ENCODE measurements at places on chromosomes 13 and 19.

- DNase-seq: no peak
Measured at GRCh38 chr13:103192511-103193135, 126.4 kb upstream of the SLC10A2 start.

GRCh38 chr19:9883231-9883758 is 48.2 kb downstream of the PIN1 start:
- no peak for DNase-seq

GRCh38 chr19:29796173-29796573 is 15.6 kb upstream of the CCNE1 start:
- DNase-seq: no peak

GRCh38 chr13:97544031-97544765 is 110.2 kb downstream of the RAP2A start:
- no peak for DNase-seq

DNA sequence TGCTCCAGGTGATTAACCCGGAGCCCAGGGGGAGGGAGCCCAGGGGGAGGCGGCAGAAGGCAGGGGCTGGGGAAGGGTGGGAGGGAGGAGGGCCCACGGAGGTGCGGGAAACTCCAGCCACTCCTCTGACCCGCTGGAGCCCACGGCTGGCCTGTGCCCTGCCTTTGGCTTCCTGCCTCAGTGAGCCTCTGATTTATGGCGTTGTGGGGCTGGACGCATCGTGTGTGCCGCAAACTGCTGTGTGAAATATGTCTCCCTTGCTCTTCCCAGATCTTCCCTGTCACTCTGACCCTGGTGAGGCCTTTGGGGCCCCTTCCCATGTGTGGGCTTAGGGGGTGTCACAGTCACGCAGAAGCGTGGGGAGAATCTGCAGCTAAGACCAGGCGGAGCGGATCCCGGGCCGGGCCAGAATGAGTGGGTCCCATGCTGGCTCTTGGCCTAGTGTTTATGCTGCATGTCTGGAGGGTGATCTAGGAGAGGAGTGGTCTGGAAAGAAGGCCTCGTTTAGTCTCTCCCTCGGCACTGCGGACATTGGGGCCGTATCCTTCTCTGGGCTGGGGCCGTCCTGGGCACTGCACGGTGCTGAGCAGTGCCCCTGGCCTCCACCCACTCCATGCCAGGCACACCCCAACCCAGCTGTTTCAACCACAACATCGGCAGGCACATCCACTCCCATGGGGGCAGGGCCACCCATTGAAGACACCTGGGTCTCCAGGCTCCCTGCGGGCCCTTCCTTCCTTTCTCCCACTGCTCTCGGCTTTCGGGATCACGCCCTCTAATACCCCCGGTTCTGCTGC is 123.0 kb downstream of the KDM4B start:
- DNase-seq: no peak

DNA sequence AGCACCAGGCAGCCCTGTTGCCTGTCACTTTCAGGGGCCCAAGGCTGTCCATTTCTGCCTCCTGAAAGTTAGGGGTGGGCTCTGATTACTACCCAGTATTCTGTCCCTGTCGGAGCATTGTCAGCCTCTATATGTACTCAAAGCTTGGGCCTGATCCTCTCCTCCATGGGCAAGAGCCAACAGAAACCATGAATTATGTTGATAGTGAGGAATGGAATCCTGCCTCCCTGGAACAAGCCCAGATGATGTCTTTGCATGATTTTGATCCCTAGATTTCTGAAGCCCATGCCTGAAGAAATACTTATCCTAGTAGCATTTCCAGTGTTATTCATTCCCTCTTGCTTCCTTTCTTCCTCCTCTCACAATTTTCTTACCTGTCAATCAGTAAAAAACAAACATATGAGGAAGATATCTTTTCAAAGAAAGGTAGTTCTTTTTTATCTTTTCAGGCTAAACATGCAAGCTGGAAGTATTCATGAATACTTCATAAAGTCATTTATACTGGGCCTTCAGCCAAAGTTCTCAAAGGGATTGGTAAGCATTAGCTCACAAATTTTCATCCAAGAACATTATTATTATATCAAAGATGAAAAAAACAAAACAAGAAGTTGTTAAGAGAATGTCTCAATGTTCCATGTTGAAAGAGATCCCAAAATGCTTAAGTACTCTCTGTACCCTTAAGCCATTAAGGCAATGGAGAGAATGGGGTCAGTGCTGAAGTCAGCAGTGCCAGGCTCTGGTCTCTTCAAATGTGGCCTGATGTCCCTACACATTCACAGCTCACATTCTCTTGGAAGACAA is 171.7 kb downstream of the NHLRC3 start:
- no peak for DNase-seq

- DNase-seq: no peak
Measured at GRCh38 chr13:33204130-33204927, 81.2 kb downstream of the STARD13 start.

- no peak for DNase-seq
Measured at GRCh38 chr19:53466726-53467484, 628 bp upstream of the ZNF813 start.

- no peak for DNase-seq
Measured at GRCh38 chr13:110150384-110151101, 156.4 kb downstream of the COL4A1 start.

DNA sequence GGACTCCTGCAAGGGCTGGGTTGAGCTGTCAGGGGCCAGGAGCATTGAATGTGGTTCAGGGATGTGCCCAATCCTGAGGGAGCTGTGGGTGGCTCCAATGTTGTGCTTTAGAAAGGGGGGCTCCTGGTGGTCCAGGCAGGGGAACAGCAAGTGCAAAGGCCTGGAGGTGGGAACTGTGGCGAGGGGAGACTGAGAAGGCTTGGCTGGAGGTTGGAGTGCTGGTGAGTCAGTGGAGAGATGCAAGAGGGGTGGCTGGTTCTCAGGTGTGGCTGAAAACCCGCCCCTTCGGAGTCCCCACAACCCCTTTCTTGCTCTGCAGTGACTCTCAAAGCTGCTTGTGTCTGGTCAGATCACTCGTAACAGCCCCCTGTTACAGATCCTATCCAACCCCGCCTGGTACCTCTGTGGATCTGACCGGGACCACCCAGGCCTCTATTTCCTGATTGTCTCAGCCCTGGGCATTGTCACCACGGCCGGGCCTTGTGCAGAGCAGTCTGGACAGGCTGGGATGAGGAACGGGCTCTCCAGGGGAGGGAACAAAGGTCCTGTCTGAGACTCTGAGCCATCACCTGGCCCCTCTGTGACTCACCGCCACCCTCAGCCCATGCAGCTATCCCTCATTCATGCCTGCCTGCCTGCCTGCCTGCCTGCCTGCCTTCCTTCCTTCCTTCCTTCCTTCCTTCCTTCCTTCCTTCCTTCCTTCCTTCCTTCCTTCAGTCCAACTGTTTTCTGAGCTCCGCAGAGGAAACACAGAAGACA is 1.4 kb upstream of the KCNN1 start:
- DNase-seq: no peak

GRCh38 chr19:14271840-14272239 is 65.9 kb upstream of the ADGRL1 start:
- no peak for DNase-seq

DNA sequence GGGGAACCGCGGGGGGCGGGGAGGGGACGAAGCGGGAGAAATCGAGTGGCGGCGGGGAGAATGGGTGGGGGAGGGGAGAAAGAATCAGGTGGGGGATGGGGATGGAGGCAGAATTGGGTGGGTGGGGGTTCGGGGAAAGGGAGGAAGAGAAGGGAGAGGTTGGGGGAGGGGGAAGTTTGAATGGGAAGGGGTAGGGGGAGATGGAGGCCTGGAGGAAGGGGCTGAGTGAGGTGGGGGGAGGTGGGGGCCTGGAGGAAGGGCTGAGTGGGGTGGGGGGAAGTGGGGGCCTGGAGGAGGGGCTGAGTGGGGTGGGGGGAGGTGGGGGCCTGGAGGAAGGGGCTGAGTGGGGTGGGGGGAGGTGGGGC is 403 bp upstream of the ADAMTS10 start:
- no peak for DNase-seq

DNA sequence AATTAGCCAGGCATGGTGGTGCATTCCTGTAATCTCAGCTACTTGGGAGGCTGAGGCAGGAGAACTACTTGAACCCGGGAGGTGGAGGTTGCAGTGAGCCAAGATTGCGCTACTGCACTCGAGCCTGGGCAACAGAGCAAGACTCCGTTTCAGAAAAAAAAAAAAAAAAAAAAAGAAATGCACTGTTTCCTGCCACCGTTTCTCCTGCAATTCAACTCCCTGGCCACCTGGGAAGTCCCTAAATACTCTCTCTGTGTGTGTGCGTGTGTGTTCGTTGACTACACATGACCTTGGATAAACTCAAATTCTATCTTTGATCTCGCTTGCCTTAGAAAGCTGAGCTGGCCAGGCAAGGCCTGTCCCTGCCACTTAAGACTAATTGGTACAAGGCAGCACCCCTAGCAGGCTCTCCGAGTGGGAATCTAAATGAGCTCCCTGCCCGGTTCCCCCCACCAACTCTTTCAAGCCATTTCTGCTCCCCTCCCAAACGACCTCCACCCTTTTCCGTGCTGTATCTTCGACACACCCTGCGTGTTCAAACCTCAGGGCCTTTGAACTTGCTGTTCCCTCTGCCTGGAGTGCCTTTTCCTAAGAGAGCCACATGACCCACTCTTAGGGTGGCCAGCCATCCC is 5.2 kb upstream of the BCAT2 start:
- DNase-seq: peak; percentile 31

DNA sequence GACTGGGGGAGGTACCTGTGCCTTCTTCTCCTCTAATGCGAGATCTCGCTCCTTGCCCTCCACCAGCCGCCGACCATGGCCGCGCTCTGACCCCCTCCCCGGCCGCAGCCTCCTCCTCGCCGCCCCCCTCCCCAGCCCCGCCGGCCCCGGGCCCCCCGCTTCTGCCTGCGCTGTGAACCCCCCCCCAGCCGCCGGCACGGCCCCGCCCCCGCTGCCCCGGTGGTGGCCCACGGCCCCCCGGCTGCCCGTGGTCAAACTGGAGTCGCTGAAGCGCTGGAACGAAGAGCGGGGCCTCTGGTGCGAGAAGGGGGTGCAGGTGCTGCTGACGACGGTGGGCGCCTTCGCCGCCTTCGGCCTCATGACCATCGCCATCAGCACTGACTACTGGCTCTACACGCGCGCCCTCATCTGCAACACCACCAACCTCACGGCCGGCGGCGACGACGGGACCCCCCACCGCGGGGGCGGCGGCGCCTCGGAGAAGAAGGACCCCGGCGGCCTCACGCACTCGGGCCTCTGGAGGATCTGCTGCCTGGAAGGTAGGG is at the start of gene CACNG8:
Gene CACNG8, plus strand, starts transcription at position 51 of the 545 bp plus-strand sequence.
- no peak for DNase-seq

GRCh38 chr13:26590951-26591350 is 33.5 kb downstream of the WASF3 start:
- no peak for DNase-seq

DNA sequence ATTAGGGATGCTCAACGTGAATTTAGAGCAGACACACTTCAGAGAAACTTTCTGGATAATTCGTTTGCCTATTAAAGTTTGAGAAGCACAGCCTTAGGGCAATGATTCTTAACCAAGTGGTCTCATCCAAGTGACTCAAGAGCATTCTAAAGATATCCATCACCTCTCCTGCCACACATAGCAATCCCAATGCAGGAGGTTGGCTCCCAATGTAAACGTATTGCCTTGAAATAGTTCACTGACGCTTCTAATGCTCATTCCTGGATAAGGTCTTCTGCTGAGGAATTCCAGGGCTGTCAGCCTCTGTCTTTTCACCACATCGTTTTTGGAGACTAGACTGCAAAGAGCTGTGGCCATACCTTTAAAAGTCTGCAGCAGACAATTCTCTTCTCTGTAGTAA is 279.8 kb upstream of the DACH1 start:
- DNase-seq: no peak

- no peak for DNase-seq
Measured at GRCh38 chr13:76861859-76862258, 24.3 kb downstream of the KCTD12 start.

- no peak for DNase-seq
Measured at GRCh38 chr13:32016631-32017030, 14.9 kb upstream of the FRY start.

- DNase-seq: no peak
Measured at GRCh38 chr13:34465423-34465922, 476.6 kb upstream of the NBEA start.
